Left lung (tissue), 14 donors: ENCODE measurements at places on chromosomes 5 and 9.
A peak's percentile ranks its signal among the peaks of the same experiment; 100 is the strongest.

GRCh38 chr9:114171500-114171899, 16.2 kb downstream of the COL27A1 start:
- no peak for DNase-seq

DNA sequence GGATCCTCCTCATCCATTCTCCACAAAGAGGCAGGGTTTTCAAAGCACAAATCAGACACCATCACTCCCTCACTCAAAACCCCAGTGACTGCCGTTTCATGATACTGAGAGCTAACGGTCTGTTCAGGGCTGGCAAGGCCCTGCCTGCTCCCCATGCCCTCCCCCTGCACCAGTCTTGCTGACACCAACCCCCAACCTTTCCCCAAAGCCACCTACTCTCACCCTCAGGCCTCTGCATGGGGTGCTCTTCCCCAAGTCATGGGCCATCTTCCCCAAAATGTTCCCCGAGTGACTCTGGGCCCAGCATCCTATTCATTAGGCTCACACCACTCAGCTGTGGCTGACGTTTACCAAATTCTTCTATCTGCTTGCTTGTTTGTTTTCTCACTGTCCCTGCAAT, 21.7 kb upstream of the OLFM1 start:
- no peak for DNase-seq

DNA sequence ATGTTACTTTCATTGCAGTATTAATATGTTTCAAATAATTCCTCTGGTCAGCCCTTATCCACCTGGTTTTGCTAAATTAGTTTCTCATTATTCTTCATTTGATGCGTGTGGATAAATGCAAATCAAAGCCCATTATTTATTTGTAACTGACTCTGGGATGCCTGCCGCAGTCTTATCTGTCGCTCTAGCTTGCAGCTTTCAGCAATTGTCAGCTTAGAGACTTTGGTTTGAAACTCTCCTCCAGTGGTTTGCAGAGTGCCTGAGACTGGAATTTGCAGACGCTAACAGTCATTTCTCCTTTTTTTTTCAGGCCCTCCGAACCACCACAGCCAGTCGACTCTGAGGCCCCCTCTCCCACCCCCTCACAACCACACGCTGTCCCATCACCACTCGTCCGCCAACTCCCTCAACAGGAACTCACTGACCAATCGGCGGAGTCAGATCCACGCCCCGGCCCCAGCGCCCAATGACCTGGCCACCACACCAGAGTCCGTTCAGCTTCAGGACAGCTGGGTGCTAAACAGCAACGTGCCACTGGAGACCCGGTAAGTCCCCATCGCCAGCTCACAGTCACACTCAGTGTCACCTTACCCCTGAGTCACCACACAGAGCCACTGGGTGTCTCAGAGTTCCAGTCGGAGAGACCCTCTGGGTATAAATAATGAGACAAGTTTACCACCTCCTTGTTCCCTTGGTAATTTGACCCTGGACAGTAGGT, 339.0 kb upstream of the WWC1 start:
- no peak for DNase-seq

DNA sequence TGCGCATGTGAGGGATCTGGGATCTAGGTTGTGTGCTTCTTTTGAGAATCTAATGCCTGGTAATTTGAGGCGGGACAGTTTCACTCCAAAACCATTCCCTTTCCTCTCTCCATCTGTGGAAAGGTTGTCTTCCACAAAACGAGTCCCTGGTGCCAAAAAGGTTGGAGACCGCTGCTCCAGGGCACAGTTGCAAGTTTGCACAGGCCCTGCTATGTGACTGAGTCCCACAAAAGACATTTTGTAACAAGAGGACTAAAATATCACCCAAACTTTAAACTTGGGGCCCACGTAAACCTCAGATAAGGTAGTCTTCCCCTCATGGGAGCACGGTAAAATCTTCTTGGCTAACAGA, 5.8 kb upstream of the ZNF367 start:
- DNase-seq, result no peak

GRCh38 chr5:132782101-132782500, 5.1 kb upstream of the SEPTIN8 start:
- DNase-seq, result no peak

DNA sequence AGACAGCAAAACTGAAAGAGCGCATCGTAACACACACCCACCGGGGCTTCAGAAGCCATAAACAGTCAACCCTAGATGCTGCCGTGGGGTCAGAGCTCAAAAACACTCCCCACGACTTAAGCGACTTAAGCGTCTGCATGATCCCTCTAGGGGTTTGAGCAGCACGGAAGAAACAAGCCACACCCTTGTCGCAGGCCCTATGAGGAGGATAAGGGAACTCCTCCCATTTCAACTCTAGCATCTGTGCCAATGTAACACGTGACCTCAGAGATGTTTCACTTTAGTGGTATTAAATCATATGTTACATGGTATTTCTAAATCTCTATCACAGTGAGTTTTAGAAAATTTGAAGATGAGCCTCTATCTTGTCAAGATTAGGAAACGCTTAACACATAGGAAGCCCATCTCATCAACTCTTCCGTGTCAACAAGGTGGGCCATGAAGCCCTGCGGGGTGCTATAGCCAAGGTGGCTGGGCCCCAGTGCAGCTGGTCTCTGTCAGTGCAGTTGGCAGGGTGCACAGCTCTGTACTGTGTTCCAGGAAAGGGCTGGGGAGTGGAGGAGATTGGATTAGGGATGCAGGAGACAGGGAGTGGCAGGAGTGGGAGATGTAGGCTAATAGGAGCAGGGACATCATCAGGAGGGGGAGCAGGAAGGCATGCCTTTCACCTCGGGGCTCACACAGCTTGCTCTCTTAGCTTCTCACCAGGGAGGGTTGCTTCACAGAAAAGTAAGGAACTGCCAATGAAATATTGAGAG, 33.1 kb downstream of the ZCCHC9 start:
- DNase-seq, result no peak

DNA sequence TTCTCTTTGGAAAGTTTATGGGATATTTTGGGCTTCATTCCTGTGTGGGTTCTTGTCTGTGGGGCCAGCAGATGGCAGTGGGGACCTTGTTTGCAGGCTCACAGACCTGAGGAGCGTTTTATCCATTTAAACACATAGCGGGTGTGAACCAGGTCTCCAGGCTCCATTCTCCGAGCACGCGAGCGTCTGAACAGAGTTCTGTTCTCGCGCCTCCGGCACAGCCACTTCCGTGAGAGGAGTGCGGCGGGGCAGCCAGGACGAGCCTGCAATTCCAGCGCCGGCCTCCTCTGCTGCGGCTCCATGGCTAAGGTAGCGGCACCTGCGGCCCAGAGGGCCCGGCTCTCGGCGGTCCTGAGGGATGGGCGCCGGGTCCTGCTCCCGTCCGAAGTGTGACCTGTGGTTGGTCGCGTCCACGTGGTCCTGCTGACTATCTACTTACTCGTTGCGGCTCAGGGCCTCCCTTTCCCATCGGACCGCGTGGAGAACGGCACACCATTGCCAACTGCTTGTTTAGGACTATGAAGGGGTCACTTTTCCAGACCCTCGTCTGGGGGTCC, 7.3 kb downstream of the NRARP start:
- DNase-seq, result no peak

- no peak for DNase-seq
Observed at GRCh38 chr5:135223891-135224625, 175.0 kb downstream of the MACROH2A1 start.

GRCh38 chr9:6793203-6793602, 35.4 kb downstream of the KDM4C start:
- DNase-seq, result no peak

DNA sequence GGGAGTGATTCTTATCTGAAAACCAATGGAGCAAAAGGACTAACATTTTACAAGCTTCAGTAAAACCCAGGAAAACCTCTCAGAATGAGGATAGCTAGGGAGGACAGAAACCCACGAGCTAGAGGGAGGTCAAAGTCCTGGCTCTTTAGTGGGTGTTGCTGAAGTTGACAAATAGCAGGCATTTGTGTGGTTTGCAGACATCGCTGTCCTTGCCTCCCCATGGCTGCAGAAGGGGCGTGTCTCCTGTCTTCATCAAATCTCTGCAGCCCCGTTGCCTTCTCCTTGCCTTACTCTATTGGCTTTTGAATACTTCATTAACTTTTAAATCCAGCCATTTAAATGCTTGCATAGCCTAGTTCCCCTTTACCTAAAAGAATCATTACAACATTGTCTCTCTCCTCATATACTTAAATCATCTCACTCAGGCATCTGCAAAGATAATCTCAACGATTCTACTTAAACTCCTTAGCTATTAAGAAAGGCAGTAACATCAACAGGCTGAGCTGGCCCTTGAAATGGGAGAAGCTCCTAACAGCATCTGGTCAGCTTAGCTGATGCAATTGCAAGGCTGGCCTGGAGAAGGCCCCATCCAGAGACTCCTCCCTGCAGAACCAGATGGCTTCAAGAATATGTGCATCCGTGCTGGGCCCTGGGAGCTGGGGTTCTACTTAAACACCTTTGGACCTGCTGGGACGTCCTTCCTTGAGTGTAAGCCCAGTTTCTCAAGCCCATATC, 152.8 kb upstream of the TAS2R1 start:
- DNase-seq, result no peak

DNA sequence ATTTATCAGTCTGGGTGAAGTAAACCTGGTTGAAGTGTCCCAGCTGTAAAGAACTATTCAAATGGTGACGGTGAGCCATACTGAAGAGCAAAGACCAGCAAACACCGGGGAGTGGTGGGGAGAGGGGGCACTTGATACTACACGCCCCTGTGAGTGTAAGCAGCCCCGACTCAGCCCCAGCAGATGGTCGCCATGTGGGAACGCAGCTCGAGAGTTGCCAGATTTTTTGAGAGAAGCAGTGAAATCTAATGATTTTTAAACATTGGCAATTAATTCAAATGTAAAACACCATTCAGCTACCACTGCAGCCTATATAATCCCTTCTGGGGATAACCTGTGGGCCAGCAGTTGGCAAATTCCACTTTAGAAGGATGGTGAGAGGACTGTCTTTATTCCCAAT, 1386.9 kb upstream of the WWC1 start:
- DNase-seq, result no peak

DNA sequence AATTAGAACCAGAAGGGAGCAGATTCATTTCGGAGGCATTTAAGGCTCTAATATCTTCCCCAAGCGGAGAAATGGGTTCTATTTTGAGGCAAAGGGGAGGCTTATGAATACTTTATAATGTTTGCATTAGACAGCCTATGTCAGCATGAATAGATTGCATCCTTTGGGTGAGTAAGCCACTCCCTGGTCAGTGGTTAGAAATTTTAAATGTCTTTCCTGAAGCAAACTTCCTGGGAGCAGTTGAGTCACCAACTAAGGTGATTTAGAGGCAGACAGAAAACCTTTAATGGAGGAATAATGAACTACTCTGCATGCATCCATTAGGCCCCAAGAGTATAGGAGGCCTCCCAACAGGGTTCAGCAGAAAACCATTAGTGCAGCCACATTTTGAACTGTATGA, 204.9 kb downstream of the ELAVL2 start:
- DNase-seq, result no peak

DNA sequence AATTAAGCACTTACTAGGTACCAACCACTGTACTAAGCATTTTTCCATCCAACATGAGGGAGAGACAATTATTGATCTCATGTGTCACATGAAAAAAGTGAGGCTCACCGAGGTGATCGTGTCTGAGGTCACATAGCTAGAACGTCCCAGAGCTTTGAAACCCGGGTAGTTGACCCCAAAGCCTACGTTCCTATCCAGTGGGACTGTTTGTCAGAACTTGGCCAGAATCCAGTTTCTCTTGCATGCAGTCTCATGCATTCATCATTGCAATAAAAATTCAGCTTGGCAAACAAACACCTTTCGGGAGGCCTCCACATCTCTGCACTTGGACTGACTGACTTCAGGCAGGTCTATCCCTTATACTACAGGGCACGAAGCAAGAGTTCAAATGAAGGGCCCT, 23.4 kb upstream of the FAT2 start:
- DNase-seq, result no peak

GRCh38 chr5:57298985-57299491, 125.2 kb downstream of the GPBP1 start:
- DNase-seq, result peak; percentile 87

DNA sequence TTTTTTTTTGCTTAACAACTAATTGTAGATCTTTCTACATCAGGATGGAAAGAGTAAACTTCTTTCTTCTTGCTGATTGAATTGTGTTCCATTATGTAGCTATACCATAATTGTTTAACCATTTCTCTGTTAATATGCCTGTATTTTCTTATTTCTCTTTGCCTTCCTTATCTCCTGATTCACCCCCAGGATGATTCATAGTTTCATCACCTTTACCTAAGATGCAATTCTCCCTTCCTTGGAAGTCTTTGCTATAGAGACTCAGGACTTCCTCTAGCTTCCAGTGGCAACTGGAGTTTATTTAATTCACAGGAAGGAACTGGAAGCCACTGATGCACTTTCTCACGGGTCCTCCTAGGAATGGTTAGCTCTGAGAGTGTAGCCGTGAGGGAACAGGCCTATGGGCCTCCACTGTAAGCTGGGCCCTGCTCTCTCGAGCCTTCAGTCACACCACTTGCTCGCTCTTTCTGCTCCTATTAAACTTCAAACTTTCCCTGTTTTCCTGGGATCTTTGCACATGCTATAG, 83.1 kb downstream of the FGF1 start:
- no peak for DNase-seq

DNA sequence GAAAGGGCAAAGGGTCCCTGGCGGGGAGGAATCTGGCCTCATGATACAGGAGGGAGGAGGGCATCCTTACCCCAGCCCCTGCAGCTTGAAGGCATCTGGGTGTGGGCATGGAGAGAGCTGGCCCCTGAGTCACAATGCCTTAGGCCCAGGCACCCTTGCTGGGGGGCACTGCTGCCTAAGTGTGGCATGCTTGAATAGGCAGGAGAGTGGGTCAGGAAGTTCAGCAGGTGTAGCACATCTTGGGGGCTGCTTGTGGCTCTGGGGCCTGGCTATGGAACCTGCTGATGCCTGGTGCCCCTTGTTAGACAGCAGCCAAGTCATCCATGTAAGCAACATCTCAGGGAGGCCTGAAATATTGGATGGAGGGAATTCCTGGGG, 63.1 kb downstream of the HSPA4 start:
- no peak for DNase-seq

GRCh38 chr5:89662499-89662898, 747.1 kb downstream of the CETN3 start:
- DNase-seq, result no peak

DNA sequence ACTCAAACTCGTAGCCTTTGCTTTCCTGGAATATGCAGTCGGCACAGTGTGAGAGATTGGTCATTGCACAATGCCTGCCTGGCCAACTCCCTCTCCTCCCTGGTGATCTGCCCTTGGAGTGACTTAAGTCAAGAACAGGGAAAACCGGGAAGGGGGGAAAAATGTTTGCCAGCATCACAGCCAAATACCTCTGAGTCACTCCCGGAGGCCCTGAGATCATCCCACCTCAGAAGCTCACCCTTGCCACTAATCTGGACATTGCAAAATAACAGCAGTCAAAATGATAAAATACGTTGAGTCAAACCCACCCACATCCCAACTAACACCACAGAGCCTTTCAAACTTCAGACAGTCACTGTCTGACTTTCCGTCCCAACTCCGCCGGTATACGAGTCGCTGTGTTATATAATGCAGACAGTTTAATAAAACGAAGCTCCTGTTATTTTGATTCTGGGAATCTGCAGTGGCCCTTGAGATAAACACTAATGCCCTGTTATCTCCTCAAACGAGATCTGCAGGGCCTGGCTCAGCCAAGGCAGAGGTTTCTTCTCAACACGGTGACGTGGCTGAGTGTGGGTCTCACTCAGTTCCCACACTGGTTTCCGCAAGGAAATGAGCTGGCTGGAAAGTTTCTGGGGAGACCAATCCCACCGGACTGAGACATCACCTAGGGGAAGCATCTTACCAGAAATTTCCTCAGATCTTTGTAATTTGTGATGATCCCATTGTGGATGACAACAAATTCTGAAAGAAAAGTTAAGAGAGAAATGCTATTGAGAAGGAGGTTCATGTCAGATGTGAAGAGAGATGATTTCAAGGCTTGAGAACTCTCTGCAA, 22.1 kb downstream of the GFPT2 start:
- DNase-seq, result no peak
